ENCODE measurements at places on chromosomes 2 and 18.

DNA sequence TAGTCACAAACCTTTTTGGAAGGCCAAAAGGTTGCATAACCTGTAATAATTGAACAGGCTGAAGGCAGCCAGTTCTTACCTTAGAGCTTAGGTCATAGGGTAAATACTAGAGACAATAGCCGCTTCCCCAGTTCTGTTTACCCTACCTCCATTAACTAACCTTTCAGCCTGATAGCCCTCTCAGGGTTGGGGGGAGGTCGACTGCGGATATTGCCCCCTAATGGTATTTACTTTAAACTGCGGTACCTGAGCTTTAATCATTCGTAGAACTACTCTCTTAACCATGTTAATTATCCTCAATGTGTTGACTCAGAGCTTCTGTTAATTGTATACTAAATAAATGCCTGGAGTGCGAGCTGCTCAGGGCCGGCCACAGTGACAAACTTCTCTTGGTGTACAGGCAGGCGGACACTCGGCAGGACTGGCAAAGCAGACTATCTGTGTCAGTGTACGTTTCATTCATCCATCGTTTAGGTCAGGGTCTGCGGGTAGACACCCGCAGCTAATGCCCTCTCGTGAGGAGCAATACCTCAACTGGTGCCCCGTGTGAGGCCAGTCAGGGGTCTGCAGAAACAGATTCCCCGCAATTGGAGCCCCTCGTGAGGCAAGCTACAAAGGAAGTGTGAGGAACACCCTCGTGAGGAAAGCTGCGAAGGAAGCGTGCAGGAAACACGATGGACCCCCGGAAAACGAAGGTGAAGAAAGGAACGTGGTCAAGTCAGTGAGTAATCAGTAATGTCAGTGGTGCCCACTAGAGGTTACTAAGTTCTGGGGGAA is 115.3 kb upstream of the SCN7A start:
- DNase-seq, result no peak

DNA sequence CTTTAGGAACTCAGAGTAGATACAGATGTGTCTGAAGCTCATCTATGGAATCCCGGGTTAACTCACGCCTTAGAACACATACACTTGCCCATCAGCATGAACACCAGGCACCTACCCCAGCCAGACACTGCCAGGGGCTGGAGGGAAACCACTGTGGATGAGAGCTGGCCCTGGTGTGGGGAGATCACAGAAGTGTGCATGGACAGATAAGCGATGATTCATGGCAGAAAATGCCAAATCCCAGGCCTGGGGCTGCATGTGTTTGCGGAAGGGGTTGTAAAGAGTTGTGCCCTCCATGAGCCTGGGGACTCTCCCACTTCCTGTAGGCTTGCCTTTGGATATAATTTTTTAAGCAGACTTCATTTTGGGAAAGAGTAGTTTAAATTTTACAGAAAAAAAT is 193.4 kb downstream of the FHOD3 start:
- DNase-seq, result no peak

DNA sequence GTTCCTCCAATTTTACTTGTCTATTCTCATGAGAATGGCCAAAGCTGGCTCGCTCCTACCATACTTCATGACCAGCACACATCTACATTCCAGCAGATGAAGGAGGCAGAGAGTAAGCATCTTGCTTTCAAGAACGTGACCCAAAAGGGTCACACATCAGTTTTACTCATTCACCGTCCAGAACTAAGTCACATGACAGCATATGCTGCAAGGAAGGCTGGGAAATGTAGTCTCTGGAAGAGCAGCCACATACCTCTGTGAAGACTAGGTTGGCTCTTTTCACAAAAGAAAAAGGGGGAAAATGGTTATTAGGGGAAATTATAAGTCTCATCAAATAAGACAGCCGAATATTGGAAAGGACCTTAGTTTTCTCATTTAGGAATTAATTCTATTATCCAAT is 835.3 kb downstream of the EPHA4 start:
- no peak for DNase-seq

DNA sequence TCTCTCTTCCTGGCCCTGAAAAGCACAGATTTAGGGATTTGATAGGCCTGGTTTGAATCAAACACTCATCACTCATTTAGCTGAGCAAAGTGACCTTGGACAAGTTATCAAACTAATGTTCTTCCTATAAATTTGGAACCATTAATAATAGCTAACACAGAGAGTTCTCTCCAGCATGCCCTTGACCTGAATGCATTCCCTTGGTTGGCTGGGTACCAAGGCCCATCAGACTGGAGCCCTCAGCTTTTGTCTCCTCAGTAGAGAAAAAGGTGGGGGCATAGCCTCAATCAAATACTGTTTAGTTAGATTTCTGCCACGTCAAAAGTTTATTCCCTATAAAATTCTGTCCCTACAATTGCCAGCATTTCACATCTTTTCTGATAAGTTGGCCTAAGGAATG is 13.8 kb upstream of the MRPL19 start:
- DNase-seq, result no peak

GRCh38 chr18:50373561-50374219 is 1.2 kb upstream of the SKA1 start:
- no peak for DNase-seq

GRCh38 chr2:18899725-18900124 is 310.4 kb upstream of the NT5C1B start:
- DNase-seq, result no peak

- DNase-seq, result no peak
Observed at GRCh38 chr2:12979066-12979465, 262.3 kb downstream of the TRIB2 start.

DNA sequence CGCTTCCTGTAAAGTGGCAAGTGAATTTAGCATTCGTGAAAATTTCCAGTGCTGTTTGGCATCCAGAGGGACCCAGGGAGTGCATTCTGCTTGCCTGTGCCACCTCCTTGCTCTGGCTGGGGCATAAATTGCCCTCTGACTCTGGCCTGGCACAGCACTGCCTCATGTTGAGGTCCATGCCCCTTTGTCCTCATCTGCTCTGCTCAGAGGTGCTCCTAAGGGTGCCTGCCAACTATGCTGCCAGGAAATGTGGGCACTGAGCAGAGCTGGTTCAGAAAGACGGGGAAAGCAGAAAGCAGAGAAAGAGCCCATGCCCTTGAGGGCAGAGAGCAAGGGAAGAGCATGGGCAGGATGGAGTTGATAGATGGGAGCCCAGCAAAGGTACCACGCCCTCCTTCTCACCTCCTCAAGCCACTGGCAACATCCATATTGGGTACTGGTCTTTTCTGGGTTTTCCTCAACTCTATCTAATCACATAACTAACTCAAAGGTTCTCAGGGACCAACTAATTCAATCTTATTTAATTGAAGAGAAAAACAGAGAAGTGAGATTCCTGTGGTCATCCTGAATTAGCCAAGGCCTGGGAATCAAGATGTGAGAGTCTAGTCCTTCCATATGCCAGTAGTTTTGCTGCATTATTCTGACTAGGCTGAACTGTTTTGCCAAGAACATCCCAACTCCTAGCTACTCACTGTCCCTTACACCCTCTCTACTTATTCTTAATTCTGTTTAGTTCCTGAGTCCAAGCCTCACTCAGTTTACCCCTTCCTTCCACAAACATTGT is 441.5 kb upstream of the TNP1 start:
- no peak for DNase-seq

DNA sequence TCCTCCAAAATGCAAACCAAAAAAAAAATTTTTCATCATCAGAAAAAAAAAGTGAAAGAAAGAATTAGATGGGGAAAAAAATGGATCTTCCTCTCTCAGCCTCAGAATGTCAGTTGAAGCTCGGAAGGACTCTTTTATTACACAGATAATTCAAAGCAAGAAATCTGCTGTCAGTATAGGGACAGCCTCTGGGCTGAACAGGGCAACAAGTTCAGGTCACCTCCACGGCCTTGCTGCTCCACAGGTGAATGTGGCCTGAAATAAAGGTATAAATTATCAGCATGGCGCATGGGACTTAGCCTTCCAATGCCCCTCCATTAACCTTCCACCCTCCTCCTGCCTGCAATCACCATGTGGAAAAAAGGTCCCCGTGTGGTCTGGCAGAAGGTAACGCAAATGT is 316.8 kb upstream of the POU3F3 start:
- DNase-seq, result no peak

GRCh38 chr2:191656792-191657191 is 21.1 kb upstream of the NABP1 start:
- DNase-seq, result no peak

GRCh38 chr2:138829326-138829919 is 49.2 kb upstream of the NXPH2 start:
- peak; percentile 43 for DNase-seq

GRCh38 chr2:157820193-157820592 is 55.9 kb downstream of the ACVR1 start:
- DNase-seq, result no peak

GRCh38 chr18:58175122-58175785 is 131.2 kb downstream of the NEDD4L start:
- no peak for DNase-seq

- DNase-seq, result no peak
Observed at GRCh38 chr2:239159476-239159911, 241.3 kb downstream of the HDAC4 start.

GRCh38 chr18:35743916-35744315 is 162.4 kb downstream of the GALNT1 start:
- no peak for DNase-seq

DNA sequence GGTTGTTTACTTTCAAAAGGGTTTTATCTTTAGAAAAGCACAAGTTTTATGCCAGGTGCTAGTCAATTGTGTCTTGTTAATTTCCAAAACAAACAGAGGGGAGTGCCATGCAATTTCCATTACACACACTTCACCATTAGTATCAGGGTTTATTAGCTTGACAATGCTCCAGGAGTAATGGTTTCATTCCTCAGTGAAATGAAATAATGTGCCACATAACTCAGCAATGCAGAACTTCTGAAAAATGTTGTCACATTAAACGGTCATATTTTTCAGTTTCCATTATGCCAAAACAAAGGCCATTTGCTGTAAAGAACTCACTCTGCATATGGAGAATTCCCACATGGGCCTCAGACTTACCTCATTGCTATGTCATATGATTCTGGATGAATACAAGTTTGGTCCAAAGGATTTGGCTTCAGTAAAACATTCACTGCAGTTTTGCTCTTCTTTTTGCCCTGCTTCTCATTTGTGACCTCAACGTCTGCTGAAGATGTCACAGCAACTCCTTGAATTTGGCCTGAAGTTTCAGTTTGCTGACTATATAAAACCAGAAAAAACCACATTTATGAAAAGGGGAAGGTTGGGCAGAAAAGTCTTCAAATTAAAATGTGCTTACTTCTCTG is 198.2 kb downstream of the SRBD1 start:
- DNase-seq, result no peak

GRCh38 chr2:68418419-68418818 is 48.7 kb downstream of the FBXO48 start:
- peak; percentile 40 for DNase-seq

DNA sequence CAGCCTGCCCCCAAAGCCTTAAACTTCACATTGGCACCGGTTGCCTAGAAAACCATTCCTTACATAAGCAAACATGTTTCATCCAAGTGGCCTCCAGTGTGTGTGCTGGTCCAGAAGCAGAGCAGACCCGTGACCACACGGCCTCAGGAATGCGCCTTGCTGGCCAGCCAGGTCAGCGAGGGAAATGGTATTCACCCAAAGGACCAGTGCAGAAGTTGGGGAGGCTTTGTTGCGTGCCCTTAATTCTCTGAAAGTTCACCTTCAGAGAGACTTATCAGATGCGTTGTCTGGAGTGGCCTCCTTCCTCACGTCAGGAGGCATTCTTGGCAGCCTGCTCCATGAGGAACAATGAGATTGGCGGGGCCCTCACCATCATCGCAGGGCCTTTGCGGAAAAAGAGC is 25.9 kb downstream of the NRP2 start:
- DNase-seq, result no peak

DNA sequence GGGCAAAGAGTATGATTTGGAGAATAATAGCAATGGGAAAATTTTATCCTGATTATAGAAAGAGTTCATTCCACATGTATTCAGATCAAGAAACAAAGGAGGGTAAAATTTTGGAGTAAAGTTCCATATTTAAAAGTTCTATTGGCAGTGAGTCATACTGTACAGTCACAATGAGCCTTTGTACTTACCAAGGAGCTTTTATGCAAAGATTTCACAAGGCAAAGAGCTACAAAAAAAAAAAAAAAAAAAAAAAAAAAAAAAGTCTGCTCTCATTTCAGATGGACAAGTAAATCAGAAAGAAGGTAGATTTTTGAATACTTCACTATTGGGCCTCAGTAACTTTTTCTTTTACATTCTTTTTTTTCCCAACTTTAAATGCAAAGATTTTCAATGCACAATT is 1802.2 kb upstream of the PIK3C3 start:
- no peak for DNase-seq

- DNase-seq, result no peak
Observed at GRCh38 chr2:177261116-177262060, 3.1 kb downstream of the NFE2L2 start.

GRCh38 chr2:83572400-83572799 is 886.7 kb downstream of the SUCLG1 start:
- no peak for DNase-seq

- DNase-seq, result peak; percentile 58
Observed at GRCh38 chr18:24014062-24014985, at the start of gene TTC39C. TTC39C (plus strand) TSS chr18:24014754; CDS start chr18:24014872, 118 bp downstream.

DNA sequence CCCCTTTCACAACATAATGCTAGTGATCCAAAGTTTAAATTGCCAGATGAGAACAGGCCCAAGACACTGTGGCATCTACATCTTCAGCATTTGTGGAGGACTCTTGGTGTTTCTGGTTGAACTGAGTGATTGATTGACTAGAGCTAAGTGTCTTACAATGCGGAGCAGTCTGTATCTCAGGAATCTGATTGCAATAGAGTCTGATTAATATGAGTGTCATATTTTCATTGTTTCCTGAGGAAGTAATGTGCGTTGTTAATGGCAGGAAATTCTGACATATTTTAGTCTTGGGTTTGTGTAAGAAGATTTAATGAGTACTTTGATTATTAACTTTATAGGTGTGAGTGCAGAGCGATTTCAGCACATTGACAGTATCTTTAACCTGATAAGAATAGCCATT is 82.0 kb upstream of the PROKR1 start:
- DNase-seq, result no peak

DNA sequence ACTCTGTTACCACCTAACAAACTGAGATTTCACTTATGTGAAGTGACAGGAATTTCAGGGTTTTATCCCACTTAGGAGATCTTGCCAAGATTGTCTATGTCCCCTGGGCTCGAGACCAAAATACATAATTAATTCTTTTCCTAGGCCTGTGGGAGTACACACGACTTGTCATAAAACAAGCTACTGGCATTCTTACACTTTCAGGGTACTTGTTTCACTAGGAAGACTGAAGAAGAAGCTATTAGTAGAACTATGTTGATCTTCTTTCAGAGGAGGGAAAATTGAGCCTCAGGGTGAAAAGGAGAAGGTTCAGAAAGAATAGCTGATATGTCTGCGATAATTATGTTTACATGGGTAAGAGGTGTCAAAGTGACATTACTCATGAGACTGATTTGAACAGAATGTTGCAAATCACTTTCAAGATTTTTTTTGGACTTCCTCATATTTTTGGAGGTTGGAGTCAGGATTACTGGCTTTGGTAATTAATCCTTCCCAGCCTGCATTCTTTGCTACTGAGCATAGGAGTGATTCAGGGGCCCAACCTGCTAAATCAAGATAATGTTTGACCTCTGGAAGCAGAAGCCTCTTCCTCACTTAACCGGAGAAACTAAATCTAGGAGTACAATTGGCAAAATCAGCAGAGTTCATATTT is 240.0 kb upstream of the NT5C1B start:
- no peak for DNase-seq

GRCh38 chr2:62586981-62587380 is 81.0 kb upstream of the TMEM17 start:
- DNase-seq, result peak; percentile 65

GRCh38 chr2:184780944-184781343 is 182.6 kb downstream of the ZNF804A start:
- DNase-seq, result no peak

GRCh38 chr2:79935771-79936657 is 368.5 kb downstream of the LRRTM1 start:
- DNase-seq, result peak; percentile 91

Data from Ammon's horn (tissue), 1 donor.